ENCODE measurements at places on chromosomes 2 and 18. TPM values are rescaled to one million over a fixed set of nuclear protein-coding genes. Genes with fewer than 3 reads are reported as not detected.

GRCh38 chr2:3670376-3670775 is 12.4 kb downstream of the ALLC start:
- no peak for DNase-seq

DNA sequence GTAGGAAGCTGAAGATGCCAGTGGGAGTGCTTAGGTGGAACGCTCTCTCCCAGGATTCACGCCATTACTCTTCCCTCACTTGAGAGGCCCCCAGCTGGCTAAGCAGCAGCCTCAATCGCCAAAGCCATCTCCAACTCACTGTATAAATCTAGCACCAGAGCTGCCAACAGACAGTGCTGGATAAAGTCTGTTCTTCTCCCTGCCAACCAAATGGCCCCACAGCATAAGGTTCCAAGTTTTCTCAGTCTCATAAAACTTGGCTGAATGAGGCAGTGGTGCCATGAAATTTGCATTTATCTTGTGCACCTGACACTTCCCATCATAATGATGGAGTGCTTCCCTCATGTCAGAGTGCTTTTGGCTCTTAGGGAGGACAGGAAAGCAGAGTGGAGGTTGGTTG is 428.2 kb upstream of the ETAA1 start:
- DNase-seq: no peak

GRCh38 chr18:3794537-3795348 is 344.8 kb downstream of the TGIF1 start:
- no peak for DNase-seq

GRCh38 chr2:240465765-240466578 is 30.5 kb downstream of the GPC1 start:
- DNase-seq: peak; percentile 70

DNA sequence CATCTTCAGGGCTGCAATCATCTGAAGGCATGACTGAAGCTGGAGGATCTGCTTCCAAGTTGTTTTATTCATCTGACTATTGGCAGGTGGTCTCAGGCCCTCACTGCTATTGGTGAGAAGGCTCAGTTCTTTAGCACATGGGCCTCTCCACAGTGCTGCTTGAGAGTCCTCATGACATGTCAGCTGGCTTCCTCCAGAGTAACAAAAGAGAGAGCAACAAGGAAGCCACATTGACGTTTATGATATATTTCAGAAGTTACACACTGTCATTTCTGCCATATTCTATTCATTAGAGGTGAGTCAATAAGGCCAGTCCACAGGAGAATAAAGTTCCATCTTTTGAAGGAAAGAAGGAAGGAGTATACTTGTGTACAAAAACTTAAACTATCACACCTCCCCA is 7.9 kb upstream of the SIGLEC15 start:
- DNase-seq: no peak

DNA sequence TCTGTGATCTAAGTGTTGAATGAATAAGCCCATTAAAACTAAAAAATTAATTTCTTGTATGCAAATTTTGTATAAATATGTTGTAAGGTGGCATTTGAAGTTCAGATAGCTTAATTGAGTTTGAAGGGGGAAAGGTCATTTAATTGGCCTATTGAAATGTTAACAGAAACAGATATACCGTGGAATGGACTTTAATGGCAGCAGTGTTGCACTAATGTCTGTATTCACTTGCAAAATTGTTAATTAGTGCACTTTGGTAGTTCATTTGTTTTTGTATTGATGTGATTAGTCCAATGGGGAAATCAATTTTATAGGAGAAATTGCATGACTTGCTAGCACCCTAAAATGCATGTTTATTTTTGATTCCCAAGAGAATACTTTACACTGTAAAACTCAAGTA is 41.8 kb upstream of the OTX1 start:
- no peak for DNase-seq

GRCh38 chr2:5410991-5411700 is 281.0 kb upstream of the SOX11 start:
- no peak for DNase-seq

- no peak for DNase-seq
These were observed 43.5 kb upstream of the TMEM247 start for GRCh38 chr2:46435796-46436360.

DNA sequence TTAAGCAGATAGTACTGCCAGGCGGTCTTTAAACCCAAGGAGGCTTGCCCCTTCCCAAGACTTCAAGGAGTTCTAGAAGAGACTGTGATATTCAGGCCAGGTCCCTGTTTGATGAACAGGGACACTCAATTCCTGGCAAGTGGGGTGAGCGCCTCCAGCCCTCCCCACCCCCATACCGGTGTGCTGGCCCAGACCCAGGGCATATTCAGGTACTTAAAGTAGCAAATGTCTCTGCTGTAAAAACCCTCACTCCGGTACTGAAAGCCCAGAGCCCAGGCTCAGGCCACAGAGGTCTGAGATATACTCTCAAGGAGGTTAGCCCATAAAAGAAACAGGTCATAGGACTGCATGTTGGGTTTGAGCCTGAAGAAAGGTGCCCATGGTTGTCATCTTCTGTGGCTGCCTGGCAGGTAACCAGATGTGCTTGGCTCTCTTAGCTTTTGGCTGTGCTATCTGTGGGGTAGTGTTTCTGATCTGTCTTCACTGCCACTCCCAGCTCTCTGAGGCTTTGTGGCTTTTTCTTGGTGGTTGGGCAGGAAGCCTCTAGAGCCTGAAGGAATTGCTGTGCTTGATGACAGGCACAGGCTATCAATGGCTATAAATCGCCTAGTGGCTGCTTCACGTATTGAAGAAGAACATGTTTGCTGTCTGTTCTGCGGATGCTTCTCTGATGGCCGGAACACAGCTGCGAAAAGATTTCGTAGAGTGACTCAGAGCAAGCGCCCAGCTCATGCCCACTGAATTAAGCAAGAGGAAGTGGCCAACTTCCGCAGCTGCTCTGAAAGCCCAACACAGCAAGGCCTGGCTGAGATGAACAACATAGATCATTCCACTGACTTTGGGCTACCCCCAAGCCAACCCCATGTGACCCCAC is 63.3 kb upstream of the ALPP start:
- no peak for DNase-seq

DNA sequence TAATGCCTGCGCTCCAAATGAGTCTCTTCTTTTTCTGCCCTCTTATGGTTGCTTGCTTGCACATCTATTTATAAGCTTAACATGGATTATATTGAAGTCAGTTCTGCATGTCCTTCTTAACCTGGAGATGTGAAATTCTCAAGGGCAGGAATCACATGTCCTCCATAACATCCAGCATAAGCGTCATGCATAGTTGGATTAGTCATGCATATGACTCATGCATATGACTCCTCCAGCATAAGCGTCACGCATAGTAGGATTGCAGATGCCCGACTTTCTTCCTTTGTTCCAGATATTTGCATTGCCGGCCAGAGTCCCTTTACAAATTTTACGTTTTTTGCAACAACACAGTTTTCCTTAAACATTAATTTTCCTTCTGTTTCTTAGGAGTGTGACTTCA is 308.6 kb downstream of the TGIF1 start:
- no peak for DNase-seq

DNA sequence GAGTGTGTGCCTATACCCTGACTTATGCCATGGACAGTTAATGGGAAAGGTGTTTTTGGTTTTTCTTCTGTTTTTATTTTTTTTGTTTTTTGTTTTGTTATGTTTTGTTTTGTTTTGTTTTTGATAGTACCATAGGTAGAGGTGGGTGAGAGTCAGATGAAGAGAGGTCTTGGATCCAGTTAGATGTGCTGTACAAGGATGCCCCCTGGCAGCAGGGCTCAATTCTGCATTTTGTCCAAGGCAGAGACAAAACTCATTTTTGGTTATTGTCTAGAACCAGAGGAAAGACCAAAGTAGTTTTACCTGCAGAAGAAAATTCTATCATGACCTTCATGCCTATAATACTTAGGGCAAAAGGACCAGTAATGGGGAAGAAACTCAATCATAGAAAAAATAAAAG is 48.5 kb downstream of the SLC5A7 start:
- DNase-seq: no peak

GRCh38 chr2:171410101-171410500 is 23.7 kb downstream of the METTL8 start:
- DNase-seq: no peak

- no peak for DNase-seq
These were observed 356.4 kb downstream of the SLC4A3 start for GRCh38 chr2:219983836-219984235.

- no peak for DNase-seq
These were observed 217.0 kb upstream of the DTNA start for GRCh38 chr18:34493099-34493544.

The CNTNAP5 gene
- polyA plus RNA-seq: 0.03 TPM

The TMEM200C gene
- polyA plus RNA-seq: 1.7 TPM

The APOB gene
- 1.1 TPM for polyA plus RNA-seq

The MALL gene
- 46.5 TPM for polyA plus RNA-seq

The ACTR1B gene
- 43.1 TPM for polyA plus RNA-seq

The MC5R gene
- polyA plus RNA-seq: 0.13 TPM

The KCNS3 gene
- 32.5 TPM for polyA plus RNA-seq

The MEP1B gene
- polyA plus RNA-seq: 0.26 TPM

The ABCG8 gene
- polyA plus RNA-seq: 0.74 TPM

The DLGAP1 gene
- polyA plus RNA-seq: 2.1 TPM

The MYL12B gene
- polyA plus RNA-seq: 423 TPM

Measured in left lung (tissue), 14 donors.